ENCODE measurements at places on chromosomes 7 and 10.

DNA sequence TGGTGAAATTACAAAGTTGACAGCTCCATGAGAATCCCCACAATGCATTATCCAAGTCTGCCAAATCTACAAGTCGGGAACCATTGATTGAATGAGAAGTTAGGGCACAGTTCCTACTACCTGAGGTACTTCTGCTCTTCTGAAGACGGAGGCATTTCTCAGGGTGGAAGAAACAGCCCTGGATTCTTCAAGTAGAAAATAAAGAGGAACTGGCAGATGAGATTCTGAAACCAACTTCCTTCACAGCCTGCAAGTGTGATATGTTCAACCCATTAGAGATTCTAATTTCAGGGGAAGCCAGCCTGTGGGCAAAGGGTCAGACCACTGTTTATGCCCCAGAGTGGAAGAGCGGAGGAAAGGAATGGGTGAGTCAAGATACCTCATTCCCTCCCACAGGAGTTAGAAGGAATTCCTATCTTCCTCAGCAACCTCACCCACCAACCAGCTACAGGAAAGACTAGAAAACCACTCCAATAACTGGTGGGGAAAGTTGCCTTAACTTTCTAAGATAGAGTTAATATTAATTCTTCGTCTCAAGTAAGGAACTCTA, 50.5 kb upstream of the BMPER start:
- no peak for DNase-seq

DNA sequence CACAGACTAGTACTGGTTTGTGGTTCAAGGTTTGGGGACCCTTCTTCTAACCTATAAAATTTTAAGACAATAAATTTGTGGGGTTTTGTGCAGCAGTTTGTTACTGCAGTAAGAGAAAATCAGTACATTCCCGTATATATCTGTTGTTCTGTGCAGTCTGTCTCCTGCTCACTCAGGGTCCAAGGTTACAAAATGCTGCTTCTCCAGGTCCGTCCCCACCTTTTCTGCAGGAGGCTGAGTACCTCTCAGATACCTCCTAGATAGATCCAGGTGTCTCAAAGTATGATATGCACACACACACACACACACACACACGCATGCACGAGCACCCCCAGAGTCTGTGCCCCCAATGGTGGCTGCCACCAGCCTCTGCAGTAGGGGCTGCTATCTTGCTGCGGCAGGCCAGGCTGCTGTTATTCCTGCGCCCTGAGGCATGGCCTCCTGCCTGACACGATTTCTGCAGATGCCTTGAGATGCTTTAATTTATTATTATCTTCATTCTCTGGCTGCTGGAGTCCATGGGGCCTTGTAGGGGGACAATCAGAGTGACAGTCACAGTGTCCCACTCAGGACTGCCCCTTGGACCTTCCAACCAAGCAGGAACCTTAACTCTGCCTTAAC, 25.2 kb upstream of the ASL start:
- DNase-seq = no peak

- DNase-seq = no peak
These were observed 20.8 kb downstream of the PRKAG2 start for GRCh38 chr7:151856098-151856497.

DNA sequence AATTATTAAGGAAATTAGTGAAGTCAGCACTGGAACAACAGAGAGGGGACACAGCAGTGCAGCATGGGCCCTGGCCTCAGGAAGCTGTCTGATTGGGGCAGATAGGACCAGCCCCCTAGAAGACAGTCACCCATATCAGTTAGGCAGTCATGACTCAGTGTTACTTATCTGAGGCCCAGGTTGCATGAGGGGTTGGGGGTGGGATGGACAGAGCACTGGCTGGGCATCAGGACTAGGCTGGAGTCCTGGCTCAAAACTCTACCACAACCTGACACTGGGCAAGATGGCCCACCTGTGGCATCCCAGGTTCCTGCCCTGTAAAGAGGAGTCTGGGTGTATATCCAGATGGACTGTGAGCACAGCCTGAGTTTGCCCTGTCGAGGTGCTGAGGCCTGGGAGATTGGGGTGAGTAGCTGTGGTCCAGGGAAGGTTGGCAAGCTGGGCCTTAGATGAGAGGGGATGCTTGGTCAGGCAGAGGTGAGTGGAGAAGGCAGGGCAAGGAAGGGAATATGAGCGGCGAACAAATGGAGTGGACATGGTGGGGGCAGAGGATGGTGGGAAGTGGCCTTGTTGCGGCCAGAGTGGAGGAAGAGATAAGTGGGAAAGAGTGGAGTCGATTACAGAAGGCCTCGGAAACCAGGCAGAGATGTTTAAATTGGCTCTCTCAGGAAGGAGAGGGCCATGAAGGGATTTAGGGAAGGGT, 37.5 kb downstream of the HK1 start:
- DNase-seq = no peak

DNA sequence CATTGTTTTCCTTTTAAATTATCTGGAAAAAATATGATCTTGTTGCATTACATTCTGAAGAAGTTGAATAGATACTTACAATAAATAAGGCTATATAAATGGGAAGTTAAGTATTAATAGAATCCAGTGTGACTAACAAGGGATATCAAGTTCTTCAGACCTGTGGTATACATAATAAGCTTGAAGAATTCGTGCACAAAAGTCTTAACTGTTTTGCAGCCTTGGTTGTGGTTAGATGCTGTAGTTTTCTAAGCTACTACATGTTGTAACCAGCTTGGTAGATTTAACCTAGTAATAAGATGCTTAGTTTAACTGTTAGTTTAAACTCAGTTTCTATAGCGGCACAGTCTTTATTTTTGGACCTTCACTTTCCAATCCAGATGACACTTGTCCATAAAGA, 106.2 kb upstream of the GLCCI1 start:
- DNase-seq = no peak

GRCh38 chr7:44740055-44740454, 8.6 kb upstream of the ZMIZ2 start:
- DNase-seq = no peak

GRCh38 chr10:73590881-73591799, at the start of gene USP54:
Gene USP54, minus strand, starts transcription at chr10:73591342. Its CDS starts 15,684 bp downstream, at chr10:73575658.
- DNase-seq = no peak

DNA sequence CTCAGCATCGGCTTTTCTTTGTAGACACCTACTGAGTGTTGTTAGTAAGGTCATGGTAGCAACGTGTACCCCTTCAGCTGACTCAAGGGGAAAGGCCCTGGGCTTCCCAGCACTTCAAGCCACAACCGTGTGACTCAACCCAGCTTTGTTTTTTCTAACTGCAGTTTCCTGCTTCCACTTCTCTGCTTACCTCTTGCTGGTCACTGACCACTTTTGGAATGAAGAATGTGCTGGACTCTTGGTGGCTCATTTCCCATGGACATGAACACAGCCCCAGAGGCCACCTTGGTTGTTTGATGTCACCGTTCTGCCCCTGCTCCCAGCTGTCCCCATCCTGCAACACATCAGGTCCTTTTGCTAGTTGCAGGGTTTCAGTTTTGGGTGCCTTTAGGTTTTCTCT, 69.5 kb upstream of the ZNF438 start:
- DNase-seq = no peak

DNA sequence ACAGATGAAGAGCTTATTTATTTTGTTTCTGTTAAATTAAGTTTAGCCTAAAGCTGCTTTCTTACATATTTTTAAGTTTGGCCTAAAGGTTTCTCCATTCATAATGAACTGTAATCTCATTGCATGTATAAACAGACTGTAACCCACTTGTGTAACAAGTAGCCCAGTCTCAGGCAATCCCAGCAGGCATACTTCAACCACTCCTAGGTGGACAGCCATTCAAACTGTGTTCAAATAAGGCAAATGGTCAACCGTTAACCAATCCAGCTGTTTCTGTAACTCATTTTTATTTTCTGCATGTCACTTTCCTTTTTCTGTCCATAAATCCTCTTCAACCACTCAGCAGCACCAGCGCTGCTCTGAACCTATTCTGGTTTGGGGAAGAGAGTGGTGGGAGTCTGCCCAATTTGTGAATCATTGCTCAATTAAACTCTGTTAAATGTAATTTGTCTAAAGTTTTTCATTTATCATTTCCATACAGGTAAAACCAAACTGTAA, 35.9 kb downstream of the PHYHIPL start:
- DNase-seq = no peak

DNA sequence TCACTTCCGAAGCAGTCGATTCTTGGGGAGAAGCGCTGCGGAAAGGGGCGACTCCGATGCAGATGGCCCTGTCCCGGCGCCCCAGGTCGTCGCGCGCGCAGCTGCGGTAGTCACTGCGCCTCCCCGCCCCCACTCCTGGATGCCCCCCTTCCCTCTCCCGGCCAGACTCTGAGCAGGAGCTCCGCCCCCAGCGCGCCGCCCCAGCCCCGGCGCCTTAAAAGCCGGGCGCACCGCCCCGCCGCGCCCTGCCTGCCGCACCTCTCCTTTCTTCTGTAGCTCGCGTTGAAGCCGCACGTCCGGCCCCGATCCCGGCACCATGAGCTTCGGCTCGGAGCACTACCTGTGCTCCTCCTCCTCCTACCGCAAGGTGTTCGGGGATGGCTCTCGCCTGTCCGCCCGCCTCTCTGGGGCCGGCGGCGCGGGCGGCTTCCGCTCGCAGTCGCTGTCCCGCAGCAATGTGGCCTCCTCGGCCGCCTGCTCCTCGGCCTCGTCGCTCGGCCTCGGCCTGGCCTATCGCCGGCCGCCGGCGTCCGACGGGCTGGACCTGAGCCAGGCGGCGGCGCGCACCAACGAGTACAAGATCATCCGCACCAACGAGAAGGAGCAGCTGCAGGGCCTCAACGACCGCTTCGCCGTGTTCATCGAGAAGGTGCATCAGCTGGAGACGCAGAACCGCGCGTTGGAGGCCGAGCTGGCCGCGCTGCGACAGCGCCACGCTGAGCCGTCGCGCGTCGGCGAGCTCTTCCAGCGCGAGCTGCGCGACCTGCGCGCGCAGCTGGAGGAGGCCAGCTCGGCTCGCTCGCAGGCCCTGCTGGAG, at the start of gene INA:
TSS of gene INA (plus strand) at position 243 of the 817 bp plus-strand sequence. CDS start at position 317, 74 bp downstream.
- DNase-seq = no peak

DNA sequence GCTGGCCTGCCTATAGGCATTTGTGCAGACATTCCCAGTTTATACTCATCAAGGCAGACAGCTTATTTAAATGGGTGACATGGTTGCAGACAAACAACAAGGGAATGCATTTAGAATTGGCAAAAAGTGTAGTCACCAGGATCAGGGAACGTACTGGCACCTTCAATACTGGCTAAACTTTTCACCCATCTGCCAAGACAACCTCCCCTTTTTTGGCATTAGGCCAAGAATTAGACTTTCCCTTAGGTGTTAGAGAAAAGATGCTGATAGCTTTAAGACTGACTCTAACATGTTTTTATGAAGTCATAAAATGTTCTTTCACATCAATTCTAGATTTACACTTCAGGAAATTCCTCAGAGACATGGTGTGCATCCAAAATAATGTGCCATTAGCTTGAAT, 365.9 kb downstream of the PHTF2 start:
- DNase-seq = no peak

GRCh38 chr10:93390306-93391090, 91.6 kb downstream of the MYOF start:
- DNase-seq = no peak

DNA sequence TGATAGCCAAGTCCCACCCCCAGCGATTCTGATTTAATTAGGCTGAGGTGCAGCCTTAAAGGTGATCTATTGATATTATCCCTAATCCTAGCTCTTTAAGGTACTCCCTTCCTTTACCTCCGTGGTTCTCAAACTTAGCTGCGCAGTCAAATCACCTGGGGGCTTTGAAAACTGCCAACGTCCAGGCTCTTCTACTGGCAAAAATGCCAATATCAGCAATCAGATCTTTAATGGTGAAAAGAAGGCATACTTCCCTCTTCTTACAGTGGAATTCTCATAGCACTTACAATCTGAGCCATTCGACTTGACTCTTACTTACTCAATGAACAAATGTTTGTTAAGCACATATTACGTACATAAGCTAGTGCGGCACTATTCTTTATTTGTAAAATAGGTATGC, 704 bp upstream of the SLC35B4 start:
- DNase-seq = no peak

- DNase-seq = no peak
These were observed 110.1 kb downstream of the CD36 start for GRCh38 chr7:80748363-80749042.

DNA sequence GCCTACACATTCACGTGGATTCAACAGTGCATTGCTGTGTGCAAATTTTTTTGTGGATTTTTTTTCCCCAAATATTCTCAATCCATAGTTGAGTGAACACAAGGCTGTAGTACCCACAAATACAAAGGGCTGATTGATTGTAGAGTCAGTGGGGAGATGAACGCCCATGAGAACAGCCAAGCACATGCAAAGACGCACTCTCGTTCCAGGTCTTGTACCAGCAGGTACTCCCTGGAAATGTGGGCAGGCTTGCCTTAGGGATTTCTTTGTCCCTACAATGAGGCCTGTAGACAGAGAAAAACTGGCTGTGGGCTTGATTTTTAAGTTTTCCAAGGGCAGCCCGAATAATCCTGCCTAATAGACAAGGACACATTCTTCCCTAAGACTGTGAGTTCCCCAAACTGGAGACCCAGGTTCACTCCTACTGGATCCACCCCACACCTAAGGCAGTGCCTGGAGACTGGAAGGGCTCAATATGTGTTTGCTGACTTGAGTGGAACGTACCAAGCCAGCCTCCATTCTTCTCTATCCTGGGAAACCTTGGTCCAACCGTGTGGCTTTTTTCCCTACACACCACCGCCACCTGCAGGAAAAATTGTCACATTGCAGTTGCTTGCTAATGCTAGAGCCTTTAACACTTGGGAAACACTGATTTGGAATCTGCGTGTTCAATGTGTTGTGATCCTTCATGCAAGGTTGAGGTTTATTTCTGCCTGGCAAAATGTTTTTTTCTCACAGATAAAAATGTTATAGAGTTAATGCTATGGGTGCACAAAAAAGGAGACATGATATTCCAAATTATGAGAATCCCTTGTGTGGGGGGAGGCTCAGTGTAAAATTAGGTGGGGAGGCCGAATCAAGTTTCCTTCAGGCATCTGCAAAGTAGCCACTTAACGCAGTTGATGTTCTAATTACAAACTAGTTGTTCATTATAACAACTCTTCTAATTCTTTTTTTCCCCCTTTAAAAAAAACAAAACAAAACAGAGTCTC, 49.3 kb downstream of the PPP1R17 start:
- no peak for DNase-seq

DNA sequence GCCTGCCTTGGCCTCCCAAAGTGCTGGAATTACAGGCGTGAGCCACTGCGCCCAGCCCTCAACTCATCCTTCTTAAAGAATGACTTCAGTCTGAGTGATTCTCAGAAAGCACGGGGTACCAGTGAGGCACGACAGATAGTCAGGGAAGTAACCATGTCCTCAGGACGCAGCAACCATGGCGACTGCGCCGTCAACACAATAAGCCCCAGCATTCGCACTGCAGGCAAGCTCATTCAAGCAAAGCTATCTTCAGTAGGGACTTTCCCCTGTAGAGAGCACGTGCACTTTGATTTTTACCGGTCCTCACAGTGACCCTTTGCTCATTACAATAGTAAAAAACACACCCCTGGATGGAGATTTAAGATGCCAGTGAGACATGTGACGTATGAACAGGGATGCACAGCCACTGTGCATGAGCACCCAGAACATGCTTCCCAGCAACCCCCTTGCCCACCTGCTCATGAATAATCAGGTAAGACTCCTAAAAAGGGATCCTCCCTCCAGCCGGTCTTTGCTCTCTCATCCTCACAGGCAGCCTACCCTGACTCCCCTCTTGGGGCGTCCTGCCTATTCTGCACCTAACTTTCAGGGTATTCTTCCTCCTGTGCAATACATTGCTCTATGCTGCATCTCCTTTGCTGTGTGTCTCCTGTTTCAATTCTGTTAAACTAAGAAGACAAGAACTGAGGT, 9.1 kb downstream of the WDR86 start:
- DNase-seq = no peak

GRCh38 chr10:102643336-102644065, 778 bp upstream of the TRIM8 start:
- DNase-seq = peak; percentile 16

- no peak for DNase-seq
These were observed 24.8 kb downstream of the TBATA start for GRCh38 chr10:70760271-70760787.

- DNase-seq = no peak
These were observed 237.7 kb upstream of the TMEM72 start for GRCh38 chr10:44673245-44673983.

Data from effector memory CD4-positive, alpha-beta T cell (primary cell).